Activated CD8-positive, alpha-beta T cell treated with anti-CD3 and anti-CD28 coated beads for 36 hours (primary cell): ENCODE measurements at places on chromosomes 11 and 22.

DNA sequence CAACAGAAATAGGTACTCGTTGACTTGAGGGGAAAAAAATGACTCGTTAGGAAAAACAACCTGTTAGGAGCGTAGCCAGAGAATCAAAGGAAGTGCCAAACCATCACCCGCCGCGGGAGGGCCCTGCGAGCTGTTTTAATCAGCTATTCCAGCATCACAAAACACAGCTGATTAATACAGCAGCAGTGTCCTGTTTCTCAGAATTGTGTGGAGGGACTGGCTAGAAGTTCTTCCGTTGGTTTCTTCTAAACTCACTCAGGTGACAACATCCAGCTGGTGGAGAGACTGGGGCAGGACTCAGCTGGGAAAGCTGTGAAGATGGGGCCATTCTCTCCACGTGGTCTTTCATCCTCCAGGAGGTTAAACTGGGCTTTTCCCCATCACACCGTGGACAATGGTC, 28.0 kb downstream of the HSPA8 start:
- no peak for DNase-seq

GRCh38 chr22:23862103-23862502, 4.4 kb downstream of the SLC2A11 start:
- DNase-seq: peak; percentile 69

DNA sequence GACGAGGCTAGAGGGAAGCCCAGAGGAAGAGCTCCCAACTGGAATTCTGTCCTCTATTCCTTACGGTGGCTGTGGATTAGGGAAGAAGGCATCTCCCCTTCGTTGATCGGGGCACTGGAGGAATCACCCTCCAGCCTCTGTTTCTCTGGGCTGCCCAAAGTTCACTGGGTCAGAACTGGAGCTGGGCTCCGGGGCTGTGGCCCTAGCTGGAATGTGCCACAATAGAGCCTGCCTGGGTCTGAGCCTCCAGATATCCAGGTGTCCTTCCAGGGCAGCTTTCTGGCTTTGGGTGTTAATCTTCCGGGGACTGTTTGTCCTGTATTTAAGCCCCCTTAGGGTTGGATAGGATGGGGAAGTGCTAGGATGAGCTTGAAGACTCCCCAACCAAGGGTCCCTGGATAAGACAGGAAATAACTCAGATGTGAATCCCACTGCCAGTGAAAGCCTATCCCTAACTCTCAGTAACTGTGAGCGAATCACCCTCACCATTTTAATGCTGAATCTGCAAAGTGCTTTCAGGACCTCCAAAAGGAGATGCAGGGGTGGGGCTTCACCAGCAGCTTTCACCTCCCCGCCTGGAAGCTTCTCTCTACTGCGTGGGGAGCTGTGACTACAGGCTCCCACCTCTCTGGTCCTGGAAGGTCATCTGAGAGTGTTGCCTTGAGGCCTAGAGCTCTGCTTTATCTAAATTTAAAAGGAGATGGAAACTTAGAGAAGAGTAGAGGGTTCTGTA, 9.5 kb downstream of the YPEL4 start:
- DNase-seq: no peak

- DNase-seq: no peak
Measured at GRCh38 chr11:44319170-44319551, 9.2 kb upstream of the ALX4 start.

DNA sequence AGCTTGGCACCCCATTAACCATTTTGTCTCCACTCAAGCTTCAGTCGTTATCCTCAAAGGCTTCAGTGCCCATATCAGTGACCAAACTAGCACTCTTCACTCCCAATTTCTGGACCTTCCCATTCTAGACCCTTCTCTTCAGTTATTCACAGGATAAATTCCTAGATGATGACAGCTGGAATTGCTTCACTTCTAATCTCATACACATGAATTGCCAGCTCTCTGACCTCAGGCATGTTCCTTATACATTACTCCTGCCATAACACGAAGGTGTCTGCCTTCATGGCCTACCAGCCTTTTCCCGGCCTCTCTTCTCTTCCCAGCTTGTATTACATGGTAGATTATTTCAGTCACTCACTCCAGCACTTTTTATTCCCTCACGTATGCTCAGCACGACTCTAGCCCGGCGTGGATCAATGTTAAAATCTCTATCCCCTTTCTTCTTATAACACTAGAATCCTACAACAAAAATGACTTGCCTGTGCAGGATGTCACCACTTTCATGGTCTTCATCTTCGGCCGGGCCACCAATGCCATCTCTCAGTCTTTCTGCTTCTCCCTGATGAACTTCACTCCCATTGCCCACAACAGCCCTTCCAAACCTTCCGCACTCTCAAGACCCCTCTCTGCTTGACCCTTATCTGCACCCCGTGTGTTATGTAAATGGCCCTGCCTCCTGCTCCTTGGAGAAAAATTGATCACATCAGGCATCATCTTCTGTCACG, 36.9 kb downstream of the EIF3F start:
- no peak for DNase-seq

DNA sequence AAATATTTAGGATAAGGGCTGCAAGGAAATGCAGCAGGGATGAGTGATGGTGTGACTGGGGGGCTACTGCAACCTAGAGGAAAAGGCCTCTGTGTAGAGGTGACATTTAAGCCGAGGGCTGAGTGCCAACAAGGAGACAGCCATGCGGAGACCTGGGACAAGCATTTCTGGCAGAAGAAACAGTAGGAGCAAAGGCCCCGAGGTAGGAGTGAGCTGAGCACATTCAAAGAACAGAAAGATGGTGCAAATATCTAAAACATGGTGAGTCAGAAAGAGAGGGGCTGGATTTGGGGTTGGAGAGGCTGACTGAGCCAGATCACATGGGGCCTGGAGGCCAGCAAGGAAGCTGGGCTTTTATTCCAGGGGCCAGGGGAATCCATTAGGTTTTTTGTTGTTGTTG, 55.1 kb upstream of the INCENP start:
- DNase-seq: no peak

GRCh38 chr11:71302534-71302909, 50.1 kb upstream of the SHANK2 start:
- DNase-seq: no peak

GRCh38 chr11:128506999-128507611, 80.3 kb downstream of the ETS1 start:
- DNase-seq: peak; percentile 77

DNA sequence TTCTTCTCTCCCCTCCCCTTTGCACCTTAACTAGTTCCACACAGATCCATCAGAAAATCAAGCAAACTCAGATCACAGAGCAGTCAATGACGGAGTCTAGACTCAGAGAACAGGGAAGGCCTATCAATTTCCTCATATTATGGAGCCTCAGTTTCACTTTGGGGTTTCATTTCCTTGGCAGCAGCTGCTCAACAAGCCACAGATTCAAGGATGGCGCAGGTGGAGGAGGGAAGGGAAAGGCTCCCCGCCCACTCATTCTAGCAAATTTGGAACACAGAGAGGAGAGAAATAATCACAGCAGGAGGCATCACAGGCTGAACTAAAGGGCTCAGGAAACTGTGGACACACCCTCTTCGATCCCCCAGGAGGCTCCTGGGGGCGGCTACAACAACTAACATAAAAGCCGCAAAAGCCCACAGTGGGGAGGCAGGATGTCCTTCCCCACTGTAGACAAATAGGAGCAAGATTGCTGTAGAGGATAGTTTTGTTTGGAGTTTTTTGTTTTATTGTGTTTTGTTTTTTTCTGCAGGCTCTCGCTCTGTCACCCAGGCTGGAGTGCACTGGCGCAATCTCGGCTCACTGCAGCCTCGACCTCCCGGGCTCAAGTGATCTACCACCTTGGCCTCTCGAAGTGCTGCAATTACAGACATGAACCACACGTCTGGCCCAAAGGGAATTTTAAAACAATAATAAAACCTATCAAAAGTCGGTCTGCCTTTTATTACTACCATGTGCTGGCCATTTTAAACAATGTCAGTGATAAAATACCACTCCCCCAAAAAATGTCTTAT, 3.4 kb downstream of the PLAAT3 start:
- no peak for DNase-seq

GRCh38 chr11:104645261-104646222, 252.7 kb downstream of the CASP12 start:
- no peak for DNase-seq

DNA sequence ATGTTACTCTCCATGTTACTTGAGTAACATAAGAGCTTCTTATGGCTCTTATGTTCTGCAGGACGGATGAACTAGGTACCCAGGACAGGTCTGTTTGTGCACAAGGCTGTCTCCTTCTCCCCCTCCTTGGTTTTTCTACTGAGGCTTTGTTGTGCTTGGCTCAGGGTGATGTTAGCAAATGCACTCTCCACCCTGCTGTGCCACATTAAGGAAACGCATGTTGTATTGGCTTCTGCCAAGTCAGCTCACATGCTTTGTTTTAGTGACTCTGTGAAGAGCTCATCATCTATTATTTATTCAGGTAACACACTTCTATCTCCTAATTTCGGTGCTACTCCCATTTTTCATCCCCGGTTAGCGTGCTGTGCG, 108.3 kb downstream of the PTPRJ start:
- DNase-seq: no peak

- DNase-seq: no peak
Measured at GRCh38 chr11:85530634-85531033, 96.5 kb downstream of the DLG2 start.

DNA sequence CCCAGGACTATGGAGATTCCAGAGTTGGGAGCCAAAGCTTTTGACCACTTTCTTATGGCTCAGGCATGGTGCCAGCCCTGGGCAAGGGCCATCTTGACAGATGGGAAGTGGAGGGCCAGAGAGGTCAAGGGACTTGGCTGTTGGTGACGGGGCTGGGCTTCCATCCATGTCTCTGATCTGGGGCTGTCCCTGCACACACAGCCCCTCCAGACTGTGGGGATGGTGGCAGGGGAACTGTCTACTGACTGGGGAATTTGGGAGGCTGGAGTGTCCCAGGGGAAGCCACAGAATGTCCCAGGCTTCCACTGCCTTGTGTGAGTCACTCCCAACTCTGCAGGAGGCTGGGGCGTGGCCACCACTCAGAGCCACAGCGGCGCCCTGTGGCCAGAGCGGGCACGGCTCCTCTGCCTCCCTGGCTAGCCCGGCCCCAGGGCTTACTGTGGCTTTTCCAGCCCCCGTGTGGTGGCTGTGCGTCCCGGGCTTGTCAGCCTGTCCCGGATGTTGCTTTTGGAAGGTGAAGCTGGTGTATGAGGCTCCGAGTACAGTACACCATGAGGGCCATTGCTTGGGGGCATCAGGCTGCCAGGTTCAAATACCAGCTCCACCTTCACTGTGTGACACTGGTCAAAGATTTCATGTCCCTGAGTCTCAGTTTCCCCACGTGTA, 19.6 kb downstream of the C22orf23 start:
- DNase-seq: peak; percentile 92

DNA sequence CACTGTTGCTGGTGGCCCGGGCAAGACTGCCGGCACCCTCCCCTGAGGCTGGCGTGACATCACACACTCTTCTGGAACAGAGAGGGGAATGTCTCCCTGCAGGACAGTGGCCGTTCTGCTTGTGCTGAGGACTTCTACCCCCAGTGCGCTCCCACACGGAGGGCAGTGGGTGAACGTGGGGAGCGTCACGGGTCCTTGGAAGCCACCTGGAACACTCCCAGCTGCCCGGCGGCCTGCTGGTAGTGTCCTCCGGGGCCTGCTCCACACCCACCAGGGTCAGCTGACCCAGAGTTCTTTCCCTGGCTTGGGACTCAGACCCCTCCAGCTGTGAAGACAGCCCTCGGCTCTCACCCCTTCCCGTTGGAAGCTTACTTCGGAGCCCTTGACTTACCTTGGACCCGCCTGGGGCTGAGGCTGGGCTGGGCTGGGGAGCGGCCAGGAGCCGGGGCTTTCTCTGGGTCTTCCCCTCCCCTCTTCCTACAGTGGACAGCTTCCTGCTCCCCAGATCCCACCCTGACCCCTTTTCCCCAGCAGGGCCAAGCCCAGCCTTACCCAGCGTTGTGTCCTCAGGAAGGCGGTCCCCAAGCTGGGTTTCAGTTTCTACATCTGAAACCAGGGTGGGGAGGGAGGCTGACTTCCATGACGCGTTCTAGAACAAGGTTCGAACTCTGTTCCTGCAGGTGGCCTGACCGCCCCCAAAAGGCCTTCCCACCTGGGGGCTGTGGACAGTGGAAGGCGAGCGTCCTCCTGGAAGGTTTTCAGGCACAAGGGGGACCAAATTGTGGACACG, 14.8 kb upstream of the GAL start:
- no peak for DNase-seq

DNA sequence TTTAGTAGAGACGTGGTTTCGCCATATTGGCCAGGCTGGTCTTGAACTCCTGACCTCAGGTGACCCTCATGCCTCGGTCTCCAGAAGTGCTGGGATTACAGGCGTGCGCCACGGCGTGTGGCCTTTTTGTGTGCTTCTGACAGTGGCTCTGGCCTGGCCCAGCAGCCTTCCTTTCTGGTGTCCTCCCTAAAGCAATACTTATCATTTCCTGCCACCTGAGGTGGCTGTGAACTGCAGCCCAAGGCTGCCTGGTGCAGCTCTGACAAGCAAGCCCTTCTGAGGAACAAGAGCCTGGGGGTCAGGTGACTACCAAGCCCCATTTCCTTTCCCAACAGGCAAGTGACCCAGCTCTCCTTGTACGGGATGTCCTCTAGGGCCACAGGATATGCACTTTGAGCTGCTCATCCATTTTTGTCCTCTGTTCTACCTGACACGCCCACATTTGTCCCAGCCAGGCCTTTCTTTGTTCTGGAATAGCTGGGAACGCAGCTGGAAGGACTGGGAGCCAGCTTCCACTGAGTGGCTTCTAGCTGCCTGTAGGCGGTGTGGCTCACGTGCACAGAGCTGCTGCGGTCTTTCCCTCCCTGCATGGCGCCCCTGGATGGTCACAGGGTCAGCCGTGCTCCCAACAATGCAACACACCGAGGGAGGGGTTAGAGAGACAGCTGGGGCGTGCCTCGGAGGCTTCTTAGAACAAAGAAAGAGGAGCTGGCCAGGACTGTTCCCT, 12.3 kb upstream of the BID start:
- DNase-seq: no peak

DNA sequence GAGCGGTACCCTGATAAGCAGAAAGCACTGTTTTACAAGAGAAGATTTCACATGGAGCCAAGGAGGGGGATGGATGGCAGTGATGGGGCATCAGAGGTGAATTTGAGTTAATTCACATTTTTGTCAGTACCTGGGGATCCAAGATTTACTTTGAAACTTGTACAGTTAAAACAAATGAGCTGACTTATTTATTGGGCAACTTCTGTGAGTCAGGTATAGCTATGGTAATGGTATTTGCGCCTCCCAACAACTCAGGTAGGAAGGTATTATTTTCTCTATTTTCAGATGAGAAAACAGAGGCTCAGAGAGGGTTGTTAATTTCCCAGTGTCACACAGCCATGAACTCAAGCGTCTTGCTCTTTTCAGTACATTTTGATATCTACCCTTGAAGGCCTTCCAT, 83.6 kb downstream of the PRR5L start:
- DNase-seq: no peak

GRCh38 chr11:12210200-12210599, 99.8 kb downstream of the MICAL2 start:
- DNase-seq: no peak

DNA sequence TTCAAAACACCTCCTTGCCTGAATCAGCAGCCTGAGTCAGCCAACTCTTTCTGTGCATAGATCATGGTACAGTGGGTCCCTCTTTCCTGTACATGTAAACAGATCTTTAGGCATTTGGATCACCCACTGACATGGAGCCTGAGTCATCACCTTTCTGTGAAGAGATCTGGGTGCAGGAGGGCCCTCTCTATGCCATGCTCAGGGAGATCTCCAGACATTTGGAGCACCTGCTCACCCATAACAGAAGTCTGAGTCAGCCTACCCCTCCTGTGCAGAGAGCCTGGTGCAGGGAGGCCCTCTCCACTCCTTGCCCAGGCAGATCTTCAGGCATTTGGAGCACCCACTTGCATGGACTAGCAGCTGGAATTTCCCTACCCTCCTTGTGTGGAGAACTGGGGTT, 56.2 kb upstream of the GLYAT start:
- DNase-seq: no peak

- DNase-seq: peak; percentile 32
Measured at GRCh38 chr11:128544471-128545051, 42.8 kb downstream of the ETS1 start.
